SK-N-DZ (cell line): ENCODE measurements at places on chromosomes 16 and 17.
A peak's percentile ranks its signal among the peaks of the same experiment; 100 is the strongest.

- DNase-seq: no peak
These were observed 47.5 kb upstream of the CCL2 start for GRCh38 chr17:34207572-34207971.

DNA sequence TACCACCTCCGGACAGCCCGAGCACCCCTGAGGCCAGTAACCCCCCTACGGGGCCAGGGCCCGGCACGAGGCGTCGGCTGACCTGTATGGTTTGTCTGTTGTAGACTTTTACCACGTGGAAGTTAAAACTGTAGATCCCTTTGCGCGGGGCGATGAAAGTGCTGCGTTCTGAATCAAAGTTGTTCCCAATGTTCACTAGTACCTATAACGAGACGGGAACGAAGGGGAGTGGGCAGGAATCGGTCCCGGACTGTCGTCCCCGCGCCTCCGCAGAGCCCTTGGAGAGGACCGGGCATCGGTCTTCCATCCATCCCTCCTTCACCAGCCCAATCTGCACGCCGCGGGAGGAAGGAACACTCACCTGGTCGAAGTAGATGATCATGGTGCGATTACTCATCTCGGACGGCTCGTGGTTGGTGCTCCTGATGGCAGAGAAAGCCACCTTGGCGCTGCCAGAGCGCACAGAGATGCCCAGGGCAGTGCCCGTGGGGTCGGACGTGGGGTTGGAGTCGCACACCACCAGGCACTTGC, 732 bp downstream of the CBLN1 start:
- peak; percentile 30 for DNase-seq

DNA sequence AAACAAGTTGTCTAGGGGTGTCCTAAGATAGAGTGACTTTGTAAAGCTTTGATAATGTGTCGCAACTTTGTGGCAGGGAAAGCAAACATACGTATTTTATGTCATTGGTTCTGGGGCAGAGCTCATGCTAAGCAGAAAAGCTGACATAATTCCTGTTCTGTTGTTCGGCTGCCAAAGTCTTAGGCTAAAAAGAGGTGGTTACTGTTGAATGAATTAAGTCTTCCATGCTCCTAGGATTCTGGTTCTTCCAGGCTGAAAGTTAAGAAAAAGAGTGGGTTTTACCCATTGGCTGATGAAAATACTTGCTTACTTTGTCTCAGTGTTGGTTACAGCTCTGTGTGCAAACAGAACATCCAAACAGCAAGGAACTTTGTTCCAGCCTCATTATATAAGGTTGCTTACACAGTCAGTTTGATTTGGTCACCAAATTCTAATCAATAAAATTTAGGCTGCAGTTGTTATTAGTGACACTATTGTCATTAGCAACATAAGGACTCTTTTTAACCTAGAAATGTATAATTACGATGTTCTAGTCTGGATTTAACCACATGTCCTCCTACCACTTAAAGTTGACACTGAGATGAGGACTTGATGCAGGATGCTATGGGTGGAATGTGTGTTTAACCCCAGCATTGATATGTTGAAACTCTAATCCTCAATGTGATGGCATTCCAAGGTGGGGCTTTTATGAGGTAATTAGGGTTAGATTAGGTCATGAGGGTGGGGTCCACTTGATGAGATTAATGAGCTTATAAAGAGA, 114.0 kb upstream of the GOT2 start:
- no peak for DNase-seq

GRCh38 chr17:59415397-59415796, 83.9 kb downstream of the YPEL2 start:
- DNase-seq: no peak

- no peak for DNase-seq
These were observed 34.5 kb downstream of the FAM222B start for GRCh38 chr17:28807925-28808634.

- peak; percentile 62 for DNase-seq
These were observed 3.7 kb downstream of the TMC8 start for GRCh38 chr17:78133971-78134898.

- DNase-seq: peak; percentile 43
These were observed 20.7 kb downstream of the LGALS9 start for GRCh38 chr17:27651411-27652345.

- no peak for DNase-seq
These were observed 2.2 kb upstream of the CHD3 start for GRCh38 chr17:7886227-7887037.
